ENCODE measurements at places on chromosomes 6 and 20.

- DNase-seq, result no peak
Observed at GRCh38 chr6:142756215-142756630, 188.8 kb downstream of the HIVEP2 start.

GRCh38 chr20:59087829-59088433 is 45.3 kb upstream of the PRELID3B start:
- DNase-seq, result peak; percentile 87

DNA sequence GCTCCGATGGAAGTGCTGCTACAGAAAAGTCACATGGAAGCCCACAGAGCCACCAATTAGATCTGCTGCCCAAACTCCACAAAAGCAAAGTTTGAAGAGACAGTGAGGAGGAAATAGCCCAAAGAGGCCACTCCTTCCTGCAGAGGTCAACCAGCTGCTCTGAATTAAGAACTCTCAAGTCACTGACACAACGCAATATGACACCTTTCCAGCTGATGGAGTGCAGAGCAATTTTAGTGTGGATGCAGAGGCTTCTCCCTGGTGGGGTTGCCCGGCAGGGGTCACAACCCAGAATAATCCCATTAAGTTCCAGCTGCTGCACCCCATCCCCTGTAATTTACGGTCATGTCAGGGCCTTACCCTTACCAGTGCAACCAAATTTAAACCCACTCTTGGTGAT is 361.9 kb upstream of the JARID2 start:
- no peak for DNase-seq

- no peak for DNase-seq
Observed at GRCh38 chr6:42618686-42619085, 54.9 kb downstream of the UBR2 start.

Data from stimulated activated CD4-positive, alpha-beta T cell treated with anti-CD3 and anti-CD28 coated beads, Interleukin-2, amount 100 ng/mL, for 48 hours (primary cell).